DMS 273 treated with DMSO at 0.1 percent for 48 hours (cell line): ENCODE measurements at places on chromosomes 2 and 18.

- DNase-seq = no peak
Observed at GRCh38 chr2:20220806-20221554, 4.0 kb downstream of the SDC1 start.

GRCh38 chr2:227891673-227892072 is 20.2 kb downstream of the DAW1 start:
- DNase-seq = no peak

DNA sequence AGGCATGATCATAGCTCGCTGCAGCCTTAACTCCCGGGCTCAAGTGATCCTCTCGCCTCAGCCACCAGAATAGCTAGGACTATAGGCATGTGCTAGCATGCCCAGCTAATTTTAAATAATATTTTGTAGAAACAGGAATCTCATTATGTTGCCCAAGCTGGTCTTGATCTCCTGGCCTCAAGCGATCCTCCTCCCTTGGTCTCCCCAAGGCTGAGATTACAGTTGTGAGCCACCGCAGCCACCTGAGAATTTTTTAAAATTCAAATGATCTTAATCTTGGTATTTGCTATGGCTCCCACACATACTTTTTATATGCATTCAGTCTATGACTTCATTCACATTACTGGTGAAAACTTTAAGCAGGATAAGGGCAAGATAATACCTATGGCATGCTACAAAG is 13.1 kb downstream of the KRCC1 start:
- DNase-seq = no peak

- DNase-seq = peak; percentile 44
Observed at GRCh38 chr2:69734035-69734611, 7.8 kb upstream of the ANXA4 start.

GRCh38 chr2:222445227-222445626 is 20.9 kb downstream of the SGPP2 start:
- DNase-seq = no peak

DNA sequence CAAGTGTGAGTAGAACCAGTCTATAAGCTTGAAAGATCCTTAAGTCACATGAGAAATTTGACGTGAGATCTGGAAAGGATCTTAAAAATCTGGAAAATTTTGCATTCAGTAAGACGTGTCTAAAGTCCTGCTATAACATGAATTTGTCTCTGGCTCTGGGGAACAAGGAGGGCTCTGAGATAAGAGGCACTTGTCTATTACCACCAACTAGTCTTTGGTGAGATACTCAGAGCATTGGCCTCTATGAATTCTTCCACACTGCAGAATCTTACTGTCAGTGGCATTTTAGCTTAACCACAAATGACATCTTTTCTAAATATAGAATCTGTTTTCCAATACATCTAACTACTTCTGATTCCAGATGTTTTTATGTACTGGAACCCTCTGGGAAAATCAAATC is 1504.5 kb downstream of the DPP10 start:
- DNase-seq = no peak

- DNase-seq = no peak
Observed at GRCh38 chr2:199070322-199070949, 387.3 kb downstream of the SATB2 start.

- no peak for DNase-seq
Observed at GRCh38 chr2:10243926-10244270, 58.8 kb upstream of the HPCAL1 start.

- DNase-seq = no peak
Observed at GRCh38 chr2:38146907-38147307, 71.0 kb upstream of the CYP1B1 start.

DNA sequence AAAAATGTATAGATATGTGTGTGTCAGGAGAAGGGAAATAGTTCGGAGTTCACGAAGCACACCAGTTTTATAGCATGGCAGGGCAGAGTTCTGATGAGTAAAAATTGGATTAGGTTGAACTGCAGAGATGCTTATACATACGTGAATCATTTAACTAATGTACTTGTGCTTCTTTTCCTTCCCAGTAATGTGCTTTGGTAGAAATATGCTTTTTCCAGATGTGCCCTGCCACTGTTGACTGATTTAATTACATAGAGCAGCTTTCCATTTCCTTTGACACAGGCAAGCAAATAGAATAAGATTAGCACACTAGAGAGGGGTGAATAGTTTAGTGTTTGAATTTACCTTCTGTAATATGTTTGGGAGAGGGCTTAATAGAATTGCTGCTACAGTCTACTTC is 28.9 kb upstream of the ARMC9 start:
- no peak for DNase-seq

GRCh38 chr2:23491591-23492336 is 106.8 kb downstream of the KLHL29 start:
- peak; percentile 21 for DNase-seq

DNA sequence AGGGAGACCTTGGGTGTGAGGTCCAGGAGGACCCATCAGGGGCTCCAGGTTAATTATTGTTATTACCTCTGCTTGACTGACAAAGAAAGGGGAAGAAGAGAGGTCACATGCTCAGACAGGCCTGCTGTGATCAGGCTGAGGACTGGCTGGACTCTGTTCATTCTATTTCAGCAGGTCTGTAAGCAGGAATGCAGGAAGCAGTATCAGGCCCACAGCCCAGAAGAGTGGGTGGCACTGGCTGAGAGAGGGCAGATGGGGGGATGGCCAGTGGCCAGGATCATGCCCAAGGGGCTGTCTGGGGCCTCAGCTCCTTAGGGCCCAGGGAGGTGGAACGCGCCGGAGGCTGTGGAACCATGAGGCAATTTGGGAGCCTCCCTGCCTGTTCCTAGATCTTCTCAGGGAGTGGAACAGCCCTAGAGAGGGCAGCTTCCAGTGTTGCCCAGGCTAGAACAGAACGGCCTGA is 43.7 kb upstream of the ZBTB7C start:
- DNase-seq = no peak

DNA sequence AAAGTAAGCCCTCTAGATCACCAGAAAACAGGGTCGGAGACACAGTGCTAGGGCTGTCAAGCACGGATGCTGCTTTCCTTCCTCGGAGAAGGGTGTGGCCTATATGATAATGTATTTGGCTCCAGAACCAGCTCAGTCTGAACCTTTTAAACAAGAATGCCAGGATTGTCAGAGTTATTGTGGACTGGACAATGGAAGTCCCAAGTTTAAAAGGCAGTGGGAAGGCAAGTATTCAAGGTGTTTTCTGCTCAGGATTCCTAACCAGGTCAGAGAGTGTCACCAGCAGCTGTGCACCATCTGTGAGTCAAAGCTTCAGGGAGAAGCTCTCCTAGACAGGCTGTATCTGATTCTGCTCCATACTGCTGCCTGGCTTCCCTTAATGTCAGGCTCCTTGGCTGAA is 94.8 kb downstream of the SPOPL start:
- DNase-seq = no peak

GRCh38 chr2:7119132-7119835 is 202.1 kb downstream of the RNF144A start:
- DNase-seq = no peak

DNA sequence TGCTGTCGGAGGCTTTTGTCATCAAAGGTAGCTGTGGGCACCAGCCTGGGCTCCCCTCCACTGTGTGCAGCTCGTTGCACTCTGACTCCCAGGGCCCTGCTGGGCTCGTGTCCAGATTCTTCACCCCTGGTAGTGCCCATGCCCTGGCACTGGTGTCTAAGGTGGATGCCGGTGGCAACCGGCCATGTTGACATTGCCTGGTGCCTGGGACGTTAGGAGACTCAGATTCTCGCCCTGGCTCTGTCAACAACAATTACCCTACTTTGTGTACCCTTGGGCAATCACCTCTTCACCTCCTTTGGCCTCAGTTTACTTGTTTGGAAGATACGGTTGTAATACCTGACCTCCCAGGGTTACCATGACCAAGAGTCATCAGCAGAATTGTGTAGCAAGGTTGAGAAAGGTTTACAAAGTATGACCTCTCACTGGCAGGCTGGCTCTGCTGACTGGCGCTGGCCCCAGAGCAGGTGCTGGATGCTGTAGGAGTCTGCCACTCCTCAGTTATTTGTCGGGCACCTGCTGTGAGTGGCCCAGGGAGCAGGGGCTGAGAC is 41.5 kb upstream of the MCFD2 start:
- DNase-seq = no peak

GRCh38 chr2:208189810-208190503 is at the start of gene C2orf80:
TSS of gene C2orf80 (minus strand) at chr2:208190030. CDS start at chr2:208186986, 3,044 bp downstream.
- DNase-seq = no peak

DNA sequence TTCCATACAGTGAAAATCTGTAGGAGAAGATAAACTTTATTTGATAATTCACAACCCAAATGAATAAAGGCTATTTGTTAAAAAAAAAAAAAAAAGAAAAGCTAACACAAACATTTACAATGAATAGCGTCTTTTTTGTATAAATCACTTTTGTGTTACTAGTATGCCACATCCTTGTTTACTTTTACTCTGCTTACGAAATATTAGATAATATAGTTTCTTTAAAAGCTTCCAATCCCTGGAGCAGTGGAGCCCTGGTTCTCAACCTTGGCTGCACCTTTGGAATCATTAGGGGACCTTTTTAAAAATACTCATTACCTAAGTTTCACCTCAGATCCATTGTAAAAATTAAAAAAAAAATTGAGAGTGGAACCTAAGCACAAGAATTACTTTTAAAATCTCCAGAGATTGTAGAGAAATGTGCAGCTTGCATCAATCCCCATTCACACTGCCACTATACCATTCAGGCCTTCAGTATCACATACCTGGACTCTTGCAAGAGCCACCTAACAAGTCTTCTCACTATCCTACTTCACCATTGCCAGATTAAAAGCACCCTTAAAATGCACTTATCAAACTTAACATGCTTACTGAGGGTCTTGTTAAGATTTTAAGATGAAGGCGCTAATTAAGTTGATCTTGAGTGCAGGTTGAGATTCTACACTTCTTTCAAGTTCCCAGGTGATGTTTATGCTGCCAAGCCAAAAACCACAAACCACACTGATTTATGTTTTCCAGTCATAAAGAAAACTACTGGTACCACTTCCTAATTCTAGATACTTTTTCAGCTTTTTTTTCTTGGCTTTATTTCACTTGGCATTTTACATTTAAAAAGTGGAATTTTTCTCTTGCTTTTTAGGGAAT is 59.7 kb upstream of the ZC3H15 start:
- no peak for DNase-seq

DNA sequence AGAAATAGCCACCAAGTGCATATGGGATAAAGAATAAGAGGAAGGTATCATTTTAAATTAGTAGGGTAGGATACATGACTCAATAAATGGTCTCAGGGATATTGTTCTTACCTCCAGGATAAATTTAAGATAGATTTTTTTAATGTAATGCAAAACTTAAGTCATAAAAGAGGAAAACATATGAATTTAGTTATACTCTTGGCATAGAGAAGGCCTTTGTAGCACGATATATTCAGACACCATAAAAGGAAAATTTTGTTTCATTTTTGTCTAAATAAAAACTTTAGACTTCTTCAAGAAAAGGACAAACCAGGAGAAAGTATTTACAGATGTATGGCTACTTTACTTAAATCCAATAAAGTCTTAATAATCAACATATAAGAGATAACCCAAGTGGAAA is 78.5 kb upstream of the CAB39 start:
- DNase-seq = no peak

DNA sequence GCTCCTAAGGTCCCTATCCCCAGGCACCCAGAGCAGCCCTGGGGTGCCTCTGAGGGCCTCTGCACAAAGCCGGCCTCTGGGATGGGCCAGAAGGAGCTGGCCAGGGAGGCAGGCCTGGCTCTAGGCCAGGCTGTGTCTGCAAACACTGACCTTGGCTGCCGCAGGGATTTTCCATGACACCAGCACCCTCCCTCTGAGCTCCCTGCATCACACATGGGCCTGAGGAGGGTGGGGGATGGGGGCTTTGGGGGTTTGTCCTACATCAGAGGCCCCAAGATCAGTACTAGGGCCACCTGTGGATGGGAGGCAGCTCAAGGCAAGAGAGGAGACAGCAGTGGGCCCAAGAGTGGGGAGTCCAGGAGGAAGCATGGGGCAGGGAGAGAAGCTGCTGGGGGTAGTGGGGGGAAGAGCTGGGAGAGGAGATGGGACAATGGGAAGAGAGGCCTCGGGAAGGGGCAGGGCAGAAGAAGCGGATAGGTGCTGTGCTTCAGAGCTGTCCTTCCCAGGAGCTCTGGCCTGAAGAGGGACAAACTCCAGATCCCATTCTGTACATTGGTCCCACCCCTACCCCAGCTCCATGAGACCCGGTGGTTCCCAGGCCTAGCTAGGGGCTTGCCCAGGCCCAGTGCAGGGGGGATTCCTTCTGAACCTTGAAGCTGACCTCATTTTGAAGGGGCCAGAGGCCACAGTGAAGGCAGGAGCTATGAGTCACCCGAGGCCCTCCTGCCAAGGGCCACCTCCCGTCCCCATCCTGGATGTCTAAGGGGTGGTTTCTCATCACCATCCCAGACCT is 28.0 kb downstream of the KCNK3 start:
- peak; percentile 8 for DNase-seq

DNA sequence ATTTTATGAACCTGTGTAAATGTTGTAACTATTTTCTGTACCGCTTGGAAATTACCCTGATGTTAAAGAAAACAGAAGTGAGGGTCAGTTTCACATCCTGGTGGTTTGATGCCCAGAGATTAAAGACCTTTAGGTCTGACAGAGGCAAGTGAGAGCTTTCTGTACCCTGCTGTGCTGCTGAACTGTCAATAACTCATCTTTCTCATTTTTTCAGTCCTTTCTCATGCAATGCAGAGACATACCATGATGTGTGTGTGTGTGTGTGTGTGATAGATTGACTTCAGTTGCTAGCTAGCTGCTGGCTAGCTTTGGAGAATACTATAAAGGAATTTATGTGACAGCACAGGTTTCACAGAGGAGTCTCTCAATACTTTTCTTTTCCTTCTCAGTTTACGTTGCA is 2025.6 kb upstream of the LRRTM1 start:
- no peak for DNase-seq

- DNase-seq = no peak
Observed at GRCh38 chr2:62894966-62895631, 155.5 kb upstream of the OTX1 start.

GRCh38 chr2:168314236-168314635 is 66.8 kb upstream of the STK39 start:
- no peak for DNase-seq

DNA sequence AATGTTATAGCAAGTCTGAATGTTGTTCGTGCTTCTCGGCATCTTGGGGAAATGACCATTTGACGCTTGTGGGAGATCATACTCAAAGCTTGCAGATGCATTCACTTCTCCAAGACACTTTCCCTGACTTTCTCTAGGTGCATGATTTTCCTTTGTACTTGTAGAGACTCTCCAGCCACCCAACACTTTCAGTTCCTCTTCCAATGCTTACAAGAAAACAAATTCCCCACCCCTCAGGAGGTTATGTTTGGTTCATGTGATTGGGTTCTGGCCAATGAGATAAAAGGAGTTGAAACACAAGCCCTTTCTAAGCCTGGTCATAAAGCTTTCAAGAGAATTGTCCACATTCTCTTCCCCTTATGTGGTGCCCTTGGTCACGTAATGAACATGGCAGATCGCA is 156.3 kb downstream of the EPHA4 start:
- no peak for DNase-seq

GRCh38 chr2:119760237-119760955 is 674 bp downstream of the PTPN4 start:
- DNase-seq = no peak

GRCh38 chr2:216694082-216694825 is 1.1 kb downstream of the IGFBP5 start:
- DNase-seq = peak; percentile 47

- DNase-seq = no peak
Observed at GRCh38 chr2:45173513-45173912, 164.3 kb upstream of the SIX2 start.

- no peak for DNase-seq
Observed at GRCh38 chr2:7411691-7412090, 494.5 kb downstream of the RNF144A start.

GRCh38 chr2:31214444-31214915 is 2.8 kb downstream of the CAPN14 start:
- DNase-seq = no peak
